ENCODE measurements at places on chromosomes 1 and 21.

DNA sequence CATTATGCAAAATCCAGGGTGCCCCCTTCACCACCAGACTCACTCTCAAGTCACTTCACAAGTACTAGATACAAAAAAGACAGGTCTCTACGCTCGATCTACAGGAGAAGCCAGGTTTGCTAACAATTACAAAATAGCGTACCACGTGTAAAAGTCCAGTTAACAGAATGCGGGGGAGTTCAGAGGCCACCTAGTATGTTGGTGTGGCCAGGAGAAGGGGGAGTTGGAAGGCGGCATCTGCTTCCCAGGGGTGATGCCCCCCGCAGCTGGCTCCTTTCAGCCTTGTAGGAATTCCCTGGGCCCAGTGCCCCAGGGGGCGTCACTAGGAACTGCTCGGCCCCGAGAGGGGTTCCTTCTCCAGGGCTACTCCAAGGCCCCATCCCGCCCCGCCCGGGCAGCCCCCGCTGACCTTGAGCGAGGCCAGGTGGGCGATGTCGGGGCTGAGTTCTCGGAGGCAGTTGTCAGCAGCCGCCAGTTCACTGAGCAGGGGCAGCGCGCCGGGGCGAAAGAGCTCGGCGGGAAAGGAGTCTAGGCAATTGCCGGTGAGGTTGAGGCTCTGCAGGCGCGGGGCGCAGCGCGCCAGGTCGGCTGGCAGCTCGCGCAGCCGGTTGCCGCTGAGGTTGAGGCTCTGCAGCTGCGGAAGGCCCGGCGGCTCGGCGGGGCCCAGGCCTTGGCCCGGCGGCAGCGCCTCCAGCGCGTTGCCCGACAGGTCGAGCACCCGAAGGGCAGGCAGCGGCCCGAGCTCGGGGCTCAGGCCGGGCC is 664 bp downstream of the LRRC47 start:
- no peak for DNase-seq

- DNase-seq: no peak
Measured at GRCh38 chr21:32103361-32103760, 175.5 kb downstream of the MIS18A start.

DNA sequence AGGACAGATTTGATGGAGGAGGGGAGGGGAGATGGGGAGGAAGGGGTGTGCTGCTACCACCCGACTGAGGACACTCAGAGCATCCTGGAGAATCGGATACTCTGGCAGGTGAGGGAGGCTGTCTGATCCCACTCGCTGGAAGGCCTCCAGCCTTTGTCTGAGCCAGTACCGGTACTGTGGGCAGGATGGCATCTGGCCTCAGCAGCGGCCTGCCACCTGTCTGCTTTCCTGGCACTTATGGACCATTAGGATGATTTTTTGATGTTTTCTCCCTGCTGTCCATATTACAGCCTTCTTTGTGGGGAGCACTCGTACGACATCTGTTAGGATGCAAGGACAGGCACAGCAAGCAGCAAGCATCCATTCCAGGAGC is 11.5 kb downstream of the ATP2B4 start:
- DNase-seq: no peak

DNA sequence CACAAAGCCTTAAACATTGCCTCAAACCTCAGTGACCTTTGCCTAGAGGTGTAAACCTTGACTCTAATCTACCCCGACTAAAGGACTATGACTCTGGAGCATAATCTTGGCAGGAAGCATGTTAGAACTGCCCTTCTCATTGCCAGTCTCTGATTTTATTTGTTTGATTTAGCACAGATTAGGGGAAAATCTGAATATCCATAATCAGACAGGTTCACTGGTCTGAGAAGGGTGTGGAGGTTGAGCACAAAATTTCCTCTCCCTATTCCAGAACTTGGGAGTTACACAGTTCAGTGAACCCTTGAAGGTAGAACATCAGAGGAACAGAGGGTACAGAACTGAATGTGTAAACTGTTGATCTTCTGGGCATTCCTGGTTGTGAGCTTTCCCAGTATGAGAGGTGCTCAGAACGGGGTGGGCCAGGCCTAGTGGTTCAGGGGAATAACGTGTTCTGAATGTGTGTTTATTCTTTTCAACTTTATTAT is 8.3 kb upstream of the PSMB4 start:
- DNase-seq: no peak

GRCh38 chr1:225919906-225920305 is 4.1 kb downstream of the PYCR2 start:
- DNase-seq: no peak

- no peak for DNase-seq
Measured at GRCh38 chr21:25107708-25108107, 499.6 kb downstream of the MRPL39 start.

DNA sequence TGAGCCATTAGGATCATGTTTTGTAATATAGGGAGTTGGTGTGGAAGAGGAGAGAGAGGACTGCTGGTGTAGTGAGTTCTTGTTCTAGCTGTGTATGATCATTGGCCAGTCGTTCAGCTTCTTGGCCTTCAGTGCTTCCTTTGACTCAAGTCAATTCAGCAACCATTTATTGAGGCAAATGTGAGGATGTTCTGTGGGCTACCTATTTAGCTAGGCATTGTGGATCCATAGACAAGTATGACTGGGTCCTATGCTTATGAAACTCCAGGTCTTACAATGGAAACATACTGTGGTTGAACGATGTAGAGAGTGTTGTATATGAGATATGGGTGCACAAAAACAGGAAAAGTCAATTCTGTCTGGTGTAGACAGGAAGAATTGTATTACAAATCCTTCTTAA is 41.7 kb downstream of the NFIA start:
- DNase-seq: no peak

DNA sequence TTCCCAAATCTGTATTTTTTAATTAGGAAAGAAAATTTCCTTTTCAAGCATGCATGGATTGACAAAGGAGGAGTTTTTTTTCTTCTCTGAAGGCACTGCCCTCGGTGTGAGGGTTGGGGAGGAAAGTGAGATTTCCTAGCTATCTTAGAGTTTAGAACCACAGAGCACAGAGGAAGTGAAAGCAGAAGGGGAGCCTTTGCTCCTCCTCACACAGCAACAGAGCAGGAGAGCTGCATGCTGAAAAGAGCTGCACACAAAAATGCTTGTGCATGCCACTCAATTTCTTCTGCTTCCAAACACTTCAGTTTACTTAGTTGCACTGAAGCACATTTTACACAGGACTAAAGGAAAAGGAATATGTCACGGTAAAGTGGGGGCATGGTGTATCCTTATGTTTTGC is 308.1 kb downstream of the GPATCH2 start:
- no peak for DNase-seq

- DNase-seq: no peak
Measured at GRCh38 chr1:235504122-235504493, at the start of gene B3GALNT2. Gene B3GALNT2, minus strand, starts transcription at chr1:235504452. Its CDS starts 200 bp downstream, at chr1:235504252.

GRCh38 chr1:109787211-109787844 is 23.6 kb upstream of the EPS8L3 start:
- no peak for DNase-seq

DNA sequence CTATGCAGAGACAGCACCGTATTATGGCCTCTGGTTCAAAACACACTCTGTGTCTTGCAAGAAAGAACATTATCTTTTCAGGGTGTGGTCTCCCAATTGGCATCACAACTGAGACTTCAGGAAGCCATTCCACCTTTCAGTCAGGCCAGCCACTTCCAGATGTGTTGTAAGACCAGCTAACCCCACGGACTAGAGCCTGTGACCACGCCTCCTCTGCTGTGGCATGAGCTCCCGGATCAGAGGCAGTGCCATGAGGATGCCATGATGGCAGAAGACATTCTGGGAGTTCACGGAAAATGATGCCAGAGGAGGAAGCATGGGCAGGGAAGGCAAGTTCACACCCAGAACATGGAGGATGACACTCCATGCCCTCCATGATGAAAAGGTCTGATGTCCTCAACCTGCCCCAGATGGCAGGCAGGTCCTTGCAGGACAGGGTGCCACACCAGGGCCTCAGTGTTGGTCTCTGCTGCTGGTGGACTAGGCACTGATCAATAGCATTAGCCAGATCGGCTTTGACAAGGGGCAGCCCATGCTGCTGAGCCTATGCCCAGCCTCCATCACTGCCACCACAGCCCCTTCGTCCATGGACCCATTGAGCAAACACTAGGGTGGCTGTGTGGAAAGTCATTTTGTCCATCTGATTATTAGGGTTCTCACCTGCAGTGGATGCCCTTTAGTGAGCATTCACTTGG is 341.6 kb downstream of the MATN1 start:
- DNase-seq: no peak

GRCh38 chr21:14318578-14318977 is 64.4 kb downstream of the HSPA13 start:
- DNase-seq: no peak

GRCh38 chr1:172176206-172176605 is 244.3 kb upstream of the C1orf105 start:
- DNase-seq: no peak

- DNase-seq: no peak
Measured at GRCh38 chr21:41367301-41367944, 5.6 kb downstream of the MX2 start.

DNA sequence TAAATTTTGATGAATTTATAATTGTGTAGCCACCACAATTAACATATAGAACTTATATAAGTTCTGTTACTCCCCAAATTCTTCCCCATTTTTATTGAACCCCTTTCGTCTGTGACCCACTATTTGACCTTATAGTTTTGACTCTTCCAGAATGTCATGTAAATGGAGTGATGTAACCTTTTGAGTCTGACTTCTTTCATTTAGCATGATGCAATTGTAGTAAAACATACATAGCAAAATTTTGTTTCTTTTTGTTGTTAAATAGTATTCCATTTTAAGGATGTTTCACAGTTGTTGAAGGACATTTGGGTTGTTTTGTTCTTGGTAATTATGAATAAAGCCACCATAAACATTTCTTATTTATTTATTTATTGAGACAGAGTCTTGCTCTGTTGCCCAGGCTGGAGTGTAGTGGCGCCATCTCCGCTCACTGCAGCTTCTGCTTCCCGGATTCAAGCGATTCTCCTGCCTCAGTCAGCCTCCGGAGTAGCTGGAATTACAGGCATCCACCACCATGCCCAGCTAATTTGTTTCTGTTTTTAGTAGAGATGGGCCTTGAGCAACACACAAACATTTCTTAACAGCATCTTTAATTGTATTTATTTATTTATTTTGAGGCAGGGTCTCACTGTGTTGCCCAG is 33.6 kb downstream of the RPRD2 start:
- no peak for DNase-seq

- DNase-seq: no peak
Measured at GRCh38 chr1:186295980-186296379, 79.1 kb downstream of the TPR start.

DNA sequence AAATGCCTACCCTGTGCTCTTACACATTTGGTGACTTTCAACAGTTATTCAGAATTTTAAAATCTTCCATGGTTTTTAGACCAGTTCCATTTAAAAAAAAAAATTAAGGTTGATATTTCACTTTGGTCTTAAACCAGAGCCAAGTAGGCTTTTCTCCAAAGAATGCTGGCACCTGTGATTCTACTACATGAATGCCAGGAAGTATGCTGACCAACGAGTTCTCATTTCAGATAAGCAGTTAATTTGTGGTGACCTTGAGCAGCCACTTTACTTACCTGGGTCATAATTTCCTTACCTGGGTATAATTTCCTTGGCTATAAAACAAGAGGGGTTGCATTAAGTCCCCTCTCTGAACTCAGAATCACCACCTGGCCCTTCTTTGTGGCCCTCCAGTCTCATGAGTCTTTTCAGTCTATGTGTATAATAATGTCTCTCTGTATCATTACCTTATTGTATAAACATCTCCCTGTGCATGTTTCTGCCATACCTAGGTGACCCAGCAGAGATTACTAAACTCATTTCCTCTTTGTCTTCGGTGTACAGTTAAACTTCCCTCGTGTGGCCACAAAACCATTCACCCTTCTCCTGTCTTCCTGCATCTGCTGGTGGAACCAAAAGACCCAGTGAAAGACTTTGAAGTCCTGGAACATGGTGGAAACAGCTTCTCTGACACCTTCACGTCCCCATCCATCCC is 139.1 kb upstream of the DPT start:
- no peak for DNase-seq

DNA sequence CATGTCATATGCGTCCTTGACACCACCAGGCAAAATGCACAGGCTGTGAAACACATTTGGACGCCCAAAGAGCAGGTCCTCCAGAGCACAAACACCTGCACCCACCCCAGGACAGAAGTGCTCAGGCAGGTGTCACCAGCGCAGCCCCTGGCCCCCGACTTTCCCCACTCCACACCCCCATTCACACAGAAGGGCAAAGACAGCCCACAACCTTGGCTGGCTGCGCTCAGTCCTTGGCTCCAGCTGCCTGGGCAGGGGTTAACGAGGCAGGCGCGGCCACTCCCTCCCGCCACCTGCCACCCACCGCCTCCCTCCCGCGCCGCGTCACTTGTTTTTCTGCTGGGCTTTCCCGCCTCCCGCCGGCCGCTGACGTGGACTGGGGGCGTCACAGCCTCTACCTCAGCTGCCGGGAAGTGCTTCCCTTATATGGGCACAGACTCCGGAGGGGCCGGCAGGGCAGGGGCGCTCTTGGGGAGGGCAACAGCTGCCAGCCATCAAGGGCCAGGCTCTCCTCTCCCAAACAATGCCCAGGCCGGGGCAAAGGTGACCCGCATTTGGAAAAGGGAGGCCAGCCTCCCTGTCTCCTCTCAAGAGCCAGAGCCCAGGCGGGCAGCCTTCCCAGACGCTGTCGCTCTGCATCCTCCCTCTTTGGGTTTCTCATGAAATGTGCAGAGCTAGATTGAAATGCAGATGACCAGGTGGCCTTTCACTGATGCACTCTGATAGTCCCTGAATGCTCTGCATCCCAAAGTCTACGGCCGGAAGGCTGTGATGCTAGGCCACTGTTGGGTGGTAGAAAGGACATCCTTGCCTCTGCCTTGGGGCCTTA is 14.8 kb upstream of the BTG2 start:
- peak; percentile 94 for DNase-seq

- DNase-seq: no peak
Measured at GRCh38 chr21:45831991-45832740, 149.4 kb upstream of the COL6A1 start.

DNA sequence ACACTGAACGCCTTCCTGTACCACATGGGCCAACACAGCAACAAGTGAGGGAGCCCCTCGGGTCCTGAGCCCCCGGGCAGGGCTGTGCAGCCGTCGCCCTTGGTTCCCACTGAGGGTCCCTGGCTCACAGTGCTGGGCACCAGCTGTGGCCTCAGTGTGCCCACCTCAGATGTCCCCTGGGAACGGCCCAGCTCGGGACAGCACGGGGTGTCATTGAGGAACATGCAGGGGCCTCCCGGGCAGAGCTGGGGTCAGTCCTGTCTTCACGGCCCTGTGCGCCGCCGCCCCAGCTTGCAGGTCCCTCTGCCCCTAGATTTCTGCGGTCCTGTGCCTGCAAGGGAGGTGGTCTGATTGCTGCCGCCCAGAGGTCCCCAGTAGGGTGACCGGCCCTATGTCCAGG is 17.7 kb downstream of the ATAD3B start:
- no peak for DNase-seq

DNA sequence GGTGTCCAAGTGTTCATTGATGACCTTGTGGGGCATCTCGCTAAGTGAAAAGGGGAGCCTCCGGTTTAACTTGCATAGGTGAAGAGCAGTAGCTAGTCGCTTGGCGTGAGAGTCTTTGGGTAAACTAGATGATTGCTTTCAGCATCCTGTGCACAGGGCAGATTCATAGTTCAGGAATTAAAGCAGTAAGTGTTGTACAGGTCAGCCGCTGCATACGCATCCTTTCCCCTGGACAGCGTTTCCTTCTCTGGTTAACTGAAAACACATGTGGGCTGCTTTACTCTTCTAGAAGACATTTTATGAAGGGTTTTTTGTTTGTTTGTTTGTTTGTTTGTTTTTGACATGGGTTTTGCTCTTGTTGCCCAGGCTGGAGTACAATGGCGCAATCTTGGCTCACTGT is 12.1 kb downstream of the NDUFV3 start:
- DNase-seq: no peak

- DNase-seq: no peak
Measured at GRCh38 chr21:32739946-32740345, 12.1 kb upstream of the SYNJ1 start.
